ENCODE measurements at places on chromosomes 7 and 10. TPM values are rescaled to one million over a fixed set of nuclear protein-coding genes. Genes with fewer than 3 reads are reported as not detected.

- H3K4me3 ChIP-seq: no peak overlapping the region
- no peak overlapping the region for H3K27ac ChIP-seq
Measured at GRCh38 chr7:25669281-25669781, 441.0 kb upstream of the NPVF start.

DNA sequence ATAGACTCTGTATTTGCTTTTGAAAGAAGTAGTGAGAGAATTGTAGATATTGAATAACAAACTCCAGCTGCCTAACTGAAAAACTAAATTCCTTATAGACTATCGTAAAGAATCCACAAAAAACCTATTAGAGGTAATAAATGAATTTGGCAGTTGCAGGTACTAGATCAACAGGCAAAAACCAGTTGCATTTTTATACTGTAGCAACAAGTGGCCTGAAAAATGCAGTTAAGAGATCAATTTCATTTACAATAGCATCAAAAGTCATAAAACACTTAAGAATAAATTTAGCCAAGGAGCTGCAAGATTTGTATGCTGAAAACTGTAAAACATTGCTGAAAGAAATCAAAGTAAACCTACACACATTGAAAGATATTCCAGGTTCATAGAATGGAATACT, 70.3 kb downstream of the GALNT11 start:
- H3K4me3 ChIP-seq: no peak overlapping the region
- no peak for DNase-seq
- no peak overlapping the region for H3K27ac ChIP-seq
- peaks cover 11% of the 10 kb centered on the region for H3K36me3 ChIP-seq
- no peaks in the 10 kb centered on the region for H3K27me3 ChIP-seq

- H3K36me3 ChIP-seq: no peaks in the 10 kb centered on the region
- H3K4me1 ChIP-seq: peaks cover 8% of the 10 kb centered on the region
- no peak overlapping the region for H3K4me3 ChIP-seq
Measured at GRCh38 chr7:139808846-139809442, 20.1 kb upstream of the TBXAS1 start.

Gene TAS2R41
- not detected for total RNA-seq

Gene CALCR
- not detected for total RNA-seq
